ENCODE measurements at places on chromosomes 16 and 17. TPM values are rescaled to one million over a fixed set of nuclear protein-coding genes. Genes with fewer than 3 reads are reported as not detected.

- no peak overlapping the region for H3K4me3 ChIP-seq
- peaks cover 20% of the 10 kb centered on the region for H3K4me1 ChIP-seq
- H3K36me3 ChIP-seq, result peaks cover 54% of the 10 kb centered on the region
- DNase-seq, result no peak
- H3K27ac ChIP-seq, result no peak overlapping the region
- peaks cover 4% of the 10 kb centered on the region for H3K27me3 ChIP-seq
These were observed 29.1 kb upstream of the SLC5A11 start for GRCh38 chr16:24816688-24817087.

DNA sequence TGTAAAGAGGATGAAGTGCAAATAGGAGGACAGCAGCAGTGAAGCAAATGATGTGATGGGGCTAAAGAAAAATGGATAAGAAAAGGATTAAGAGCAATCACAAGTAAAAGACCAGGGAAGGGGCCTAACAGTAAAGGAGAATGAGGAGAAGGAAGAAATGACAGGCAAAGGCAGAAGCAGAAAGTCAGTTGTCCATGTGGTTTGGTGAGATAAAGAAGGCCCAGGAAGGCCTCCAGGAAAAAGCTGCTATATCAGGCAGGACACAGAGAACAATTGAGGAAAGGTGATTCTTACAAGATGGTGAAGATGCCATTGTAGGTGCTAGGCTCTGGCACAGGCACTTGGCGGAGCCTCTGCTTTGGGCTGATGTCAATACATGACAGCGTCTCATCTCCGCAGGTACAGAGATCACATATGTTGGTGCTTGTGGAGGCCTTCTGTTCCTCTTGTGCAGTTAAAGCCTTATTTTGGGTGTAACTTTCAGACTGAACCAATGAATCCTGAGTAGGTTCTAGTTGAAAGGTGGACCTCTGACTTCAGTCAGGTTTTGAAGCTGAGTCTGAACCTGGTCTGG, 18.1 kb downstream of the RDM1 start:
- no peak for DNase-seq
- H3K4me1 ChIP-seq, result peaks cover 9% of the 10 kb centered on the region
- no peaks in the 10 kb centered on the region for H3K36me3 ChIP-seq
- H3K27ac ChIP-seq, result no peak overlapping the region
- peaks cover 29% of the 10 kb centered on the region for H3K27me3 ChIP-seq

DNA sequence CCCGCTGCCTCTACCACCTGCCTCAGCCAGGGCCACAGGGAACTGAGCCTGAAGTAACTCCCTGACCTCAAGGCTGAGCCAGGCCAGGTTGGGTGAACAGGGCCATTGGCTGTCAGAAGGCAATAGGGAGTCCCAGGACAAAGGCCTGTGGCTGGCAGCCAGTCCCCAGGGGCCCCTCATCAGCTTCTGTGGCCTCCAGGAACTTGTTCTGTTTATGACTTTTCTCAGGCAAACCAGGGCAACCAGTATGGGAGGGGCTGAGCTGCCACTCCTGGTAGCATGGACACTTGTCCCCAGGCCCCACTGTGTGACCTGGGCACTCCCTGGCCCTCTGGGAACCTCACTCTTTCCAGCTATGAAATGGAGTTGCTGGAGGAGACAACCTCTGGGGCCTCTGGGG, 40.1 kb downstream of the CPNE2 start:
- no peaks in the 10 kb centered on the region for H3K4me1 ChIP-seq
- no peak overlapping the region for H3K27ac ChIP-seq
- DNase-seq, result no peak
- H3K27me3 ChIP-seq, result no peaks in the 10 kb centered on the region
- no peaks in the 10 kb centered on the region for H3K36me3 ChIP-seq

Gene CCL8
- not detected for total RNA-seq

- no peaks in the 10 kb centered on the region for H3K36me3 ChIP-seq
- DNase-seq, result no peak
- no peak overlapping the region for H3K27ac ChIP-seq
- H3K27me3 ChIP-seq, result peaks cover 30% of the 10 kb centered on the region
- no peak overlapping the region for H3K4me3 ChIP-seq
These were observed 18.4 kb downstream of the SLC6A4 start for GRCh38 chr17:30217054-30217453.
